ENCODE measurements at places on chromosomes 1 and 21.

- no peak for DNase-seq
Measured at GRCh38 chr1:67118646-67119045, 16.1 kb downstream of the C1orf141 start.

DNA sequence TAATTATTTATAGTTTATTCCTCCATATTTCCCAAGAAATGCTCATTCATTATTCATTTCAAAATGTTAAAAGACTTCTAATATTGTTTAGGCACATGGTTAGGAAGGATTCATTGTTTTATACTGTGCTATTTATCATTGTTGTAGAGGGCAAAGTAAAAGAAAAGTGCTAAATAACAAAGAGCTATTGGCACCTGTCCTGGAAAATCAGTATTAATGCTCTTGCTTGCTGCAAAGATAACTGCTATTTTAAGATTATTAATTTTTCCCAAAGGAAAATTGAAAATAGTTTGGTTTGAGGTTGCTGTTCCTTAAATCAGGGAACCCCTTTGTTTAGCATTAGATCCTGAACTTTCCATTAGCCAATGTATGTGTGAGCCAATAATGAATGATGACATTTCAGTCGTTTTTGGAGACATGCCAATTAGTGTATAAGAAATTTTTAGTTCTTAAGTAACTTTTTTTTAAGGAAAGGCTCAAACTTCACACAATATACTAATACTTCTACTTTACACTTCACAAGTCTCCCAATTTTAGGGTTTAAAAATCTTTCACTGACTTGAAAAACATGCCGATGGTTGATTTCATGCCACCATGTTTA is 39.9 kb downstream of the EPB41 start:
- DNase-seq, result no peak

DNA sequence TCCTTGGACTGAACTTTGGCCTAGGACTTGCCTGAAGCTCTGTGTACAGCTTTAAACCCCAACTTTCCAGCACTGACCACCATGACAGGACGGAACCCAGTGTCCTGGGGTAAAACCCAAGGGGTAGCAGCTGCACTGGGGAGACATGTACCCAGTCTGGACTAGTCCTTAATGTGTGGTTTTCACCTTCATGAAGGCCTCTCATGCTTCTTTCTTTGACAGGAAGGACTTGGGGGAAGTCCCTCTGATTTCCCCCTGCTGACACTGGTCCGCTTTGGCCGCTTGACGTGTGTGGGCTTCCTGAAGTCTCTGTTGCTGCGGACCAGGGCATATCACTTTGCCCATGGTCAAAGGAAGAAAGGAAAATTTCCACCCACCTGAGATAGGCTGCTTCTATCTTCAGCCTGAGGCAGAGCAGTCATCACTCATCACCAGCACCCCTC is 66.3 kb upstream of the PRDX6 start:
- DNase-seq, result no peak

DNA sequence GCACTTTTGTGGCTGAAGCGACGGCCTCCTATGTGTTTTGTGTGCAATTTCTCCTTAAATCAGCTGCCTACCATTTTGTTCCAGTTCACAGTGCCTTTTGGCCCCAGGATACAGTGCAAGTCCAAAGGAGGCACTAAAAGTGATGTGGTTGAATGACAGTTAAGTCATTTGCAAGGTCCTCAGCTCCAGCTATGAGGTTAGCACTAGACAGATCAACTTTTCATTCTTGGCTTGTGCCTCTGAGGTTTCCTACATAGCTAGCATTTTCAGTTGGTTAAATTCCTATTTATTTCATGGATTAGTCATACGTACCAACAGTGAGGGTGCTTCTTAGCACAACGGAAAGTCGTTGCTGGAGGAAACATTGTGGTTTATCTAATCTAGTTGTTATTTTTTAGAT is 59.3 kb upstream of the NTPCR start:
- no peak for DNase-seq

DNA sequence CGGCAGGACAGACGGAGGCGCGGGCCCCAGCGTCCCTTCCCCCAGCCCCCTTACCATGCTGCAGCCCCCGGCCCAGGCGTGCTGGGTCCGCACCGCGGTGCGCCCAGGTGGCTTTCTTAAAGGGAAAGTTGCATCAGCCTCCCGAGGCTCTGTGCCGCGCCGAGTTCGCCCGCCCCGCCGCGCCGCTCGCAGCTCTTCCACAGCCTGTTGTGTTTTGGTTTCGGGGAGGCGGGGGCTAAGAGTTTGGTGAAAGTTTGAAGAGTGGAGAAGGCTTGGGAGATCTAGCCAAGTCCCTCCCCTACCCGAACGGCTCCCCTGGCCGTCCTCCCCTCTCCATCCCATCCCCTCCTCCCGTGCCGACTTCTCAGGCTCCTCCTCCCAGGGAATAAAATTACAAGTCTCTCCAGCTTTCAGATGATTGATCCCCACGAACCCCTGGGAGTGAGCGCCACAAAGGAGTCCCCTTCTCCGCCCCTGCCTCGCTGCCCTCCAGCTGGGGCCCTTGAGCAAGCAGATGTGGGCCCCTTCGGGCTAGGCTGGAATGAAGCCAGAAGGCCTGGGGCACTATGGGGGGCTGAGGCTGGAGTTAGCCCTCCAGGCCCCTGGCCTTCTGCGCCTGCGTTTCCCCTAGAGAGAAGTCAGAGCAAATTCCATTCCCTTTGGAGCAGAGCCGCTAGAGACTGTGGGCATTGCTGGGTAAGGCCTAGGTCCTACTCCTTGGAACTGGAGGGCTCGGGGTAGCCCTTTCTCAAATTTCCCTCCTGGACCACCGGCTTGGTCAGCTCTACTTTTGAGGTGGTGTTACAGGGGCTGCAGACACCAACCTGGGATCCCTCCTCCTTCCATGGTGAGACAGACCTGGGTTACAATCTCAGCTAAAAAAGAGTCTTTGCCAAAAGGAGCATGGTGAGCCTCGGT is at the start of gene SLC6A9:
Gene SLC6A9 (minus strand): TSS at position 211 of the 918 bp plus-strand sequence. CDS start 7,185 bp downstream, outside the sequence.
- DNase-seq, result no peak

DNA sequence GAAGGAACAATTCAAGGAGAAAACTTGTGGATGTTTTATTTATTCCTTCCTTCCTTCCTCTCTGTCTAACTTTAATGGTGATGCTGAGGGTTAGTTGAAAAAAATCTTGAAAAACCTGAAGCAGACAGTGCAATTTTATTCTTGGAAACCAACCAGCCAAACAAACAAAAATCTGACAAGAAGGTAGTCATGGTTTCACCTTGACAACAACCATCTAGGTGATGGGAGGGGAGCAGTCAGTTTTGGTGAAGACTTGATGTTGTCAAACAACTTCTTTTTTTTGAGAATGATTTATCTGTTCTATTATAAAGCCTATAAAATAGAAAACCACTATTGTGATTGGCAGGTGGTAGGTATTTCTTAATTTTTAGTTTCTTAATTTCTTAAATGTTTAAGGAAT is 92.4 kb upstream of the GPR88 start:
- no peak for DNase-seq

DNA sequence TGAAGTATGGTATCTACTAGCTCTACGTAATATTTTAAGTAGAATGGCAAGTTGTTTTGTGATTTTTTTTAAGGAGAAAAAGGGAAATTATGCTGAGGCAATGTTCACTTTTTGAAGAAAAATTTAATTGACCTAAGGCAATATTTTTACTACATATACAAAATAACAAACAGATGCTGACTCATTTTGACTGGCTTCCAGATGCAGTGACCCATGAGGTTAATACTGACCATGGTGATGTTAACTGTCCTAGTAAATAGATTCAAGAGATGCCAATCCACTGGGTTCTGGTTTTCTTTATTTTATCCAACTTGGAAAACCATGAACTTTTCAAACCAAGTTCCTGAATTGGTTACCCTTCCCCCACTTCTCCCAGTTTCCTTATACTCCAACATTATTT is 154.9 kb downstream of the CRB1 start:
- no peak for DNase-seq

DNA sequence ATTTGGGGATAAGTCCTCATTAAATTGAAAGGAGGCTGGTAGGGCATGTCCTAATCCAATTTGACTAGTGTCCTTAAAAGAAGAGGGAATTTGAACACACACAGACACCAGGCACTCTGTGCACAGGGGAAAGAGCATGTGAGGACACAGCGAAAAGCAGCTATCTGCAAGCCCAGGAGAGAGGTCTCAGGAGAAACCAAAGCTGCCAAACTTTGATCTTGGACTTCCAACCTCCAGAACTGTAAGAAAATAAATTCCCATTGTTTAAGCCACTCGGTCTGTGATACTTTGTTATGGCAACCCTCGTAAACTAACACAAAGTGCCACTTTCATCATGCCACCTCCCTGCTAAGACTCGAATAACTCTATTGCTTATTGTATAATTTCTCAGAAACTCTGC is 13.8 kb downstream of the PLA2G4A start:
- DNase-seq, result no peak

GRCh38 chr1:82517586-82517985 is 716.9 kb downstream of the ADGRL2 start:
- DNase-seq, result peak; percentile 4

DNA sequence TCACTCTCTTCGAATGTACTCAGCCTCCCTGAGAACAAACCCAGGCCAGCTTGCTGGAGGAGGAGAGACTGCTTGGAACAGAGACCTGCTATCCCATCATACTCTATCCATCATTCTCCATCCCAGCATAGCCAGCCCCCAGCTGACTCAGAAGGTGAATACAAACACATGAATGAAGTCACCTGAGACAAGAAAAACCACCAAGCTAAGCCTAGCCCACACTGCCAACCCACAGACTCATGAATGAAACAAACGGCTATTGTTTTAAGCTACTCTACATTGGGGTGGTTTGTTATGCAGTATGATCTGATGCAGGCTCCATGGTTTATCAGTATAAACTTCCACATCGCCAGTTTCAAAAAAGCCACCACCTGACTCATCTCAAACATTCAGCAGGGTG is 395.6 kb downstream of the SETD4 start:
- no peak for DNase-seq

- no peak for DNase-seq
Measured at GRCh38 chr21:38531591-38531990, 33.3 kb upstream of the ERG start.

- DNase-seq, result no peak
Measured at GRCh38 chr21:42590431-42591131, 62.8 kb upstream of the PDE9A start.

DNA sequence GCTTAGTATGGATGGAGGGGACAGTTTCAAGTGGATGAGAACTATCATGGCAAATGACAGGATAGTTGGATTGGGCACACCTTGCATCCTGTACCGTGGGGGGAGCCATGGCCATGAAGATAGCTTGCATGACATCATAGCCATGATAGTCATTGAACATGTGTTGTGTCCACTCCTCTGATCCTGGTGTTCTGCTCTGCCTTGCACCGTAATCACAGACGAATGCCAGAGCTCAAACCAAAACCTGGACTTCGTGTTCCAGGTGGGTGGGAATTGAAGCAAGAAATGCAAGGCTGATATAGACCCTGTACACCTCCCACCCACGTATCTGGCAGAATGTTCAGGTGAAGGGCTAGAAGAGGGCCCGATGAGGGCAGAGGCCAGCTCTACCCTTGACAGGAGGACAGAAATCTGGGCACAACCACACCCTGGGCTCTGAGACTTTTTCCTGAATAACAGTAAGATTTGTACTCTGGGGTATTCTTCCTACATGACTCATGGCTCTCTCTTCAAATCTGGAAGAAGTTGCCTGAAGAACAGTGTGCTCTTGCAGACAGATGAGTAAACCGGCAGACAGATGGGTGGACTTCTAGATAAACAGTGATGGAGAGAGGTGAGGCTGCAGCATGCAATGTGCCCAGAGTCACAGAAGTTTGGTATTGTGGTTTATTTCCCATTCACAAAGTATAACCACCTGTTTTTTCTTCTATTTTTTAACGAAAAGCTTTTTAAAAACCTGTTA is 45.0 kb downstream of the KCNJ6 start:
- DNase-seq, result no peak

DNA sequence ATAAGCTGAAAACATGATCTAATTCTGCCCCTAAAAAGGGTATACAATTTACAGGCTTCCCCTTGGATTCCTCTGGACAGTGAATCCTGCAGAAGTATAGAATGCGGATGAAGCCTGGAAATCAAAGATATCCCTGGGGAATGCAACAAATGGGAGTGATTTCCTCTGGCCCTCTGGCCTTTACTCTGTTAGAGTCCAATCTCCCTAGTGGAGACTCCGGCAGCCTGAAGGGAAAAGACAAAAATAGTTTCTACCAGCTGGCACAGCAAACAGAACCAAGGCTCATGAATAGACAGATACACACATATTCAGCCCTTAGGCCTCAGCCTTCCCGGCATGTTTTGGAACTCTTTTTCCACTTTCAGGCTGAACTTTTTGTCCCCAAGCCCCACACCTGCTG is 3.9 kb upstream of the LRRC52 start:
- DNase-seq, result no peak

GRCh38 chr1:183871601-183872000 is 66.7 kb downstream of the RGL1 start:
- DNase-seq, result no peak
